Left lung (tissue), 14 donors: ENCODE measurements at places on chromosomes 3 and 15. TPM values are rescaled to one million over a fixed set of nuclear protein-coding genes. Genes with fewer than 3 reads are reported as not detected.

Gene PCNP
- total RNA-seq, result 142 TPM

Gene ITGA11
- total RNA-seq, result 7.3 TPM

Gene C3orf22
- not detected for total RNA-seq

- no peak for DNase-seq
Observed at GRCh38 chr15:94145046-94145445, 86.3 kb upstream of the MCTP2 start.
